ENCODE measurements at places on chromosomes 7 and 10.
A peak's percentile ranks its signal among the peaks of the same experiment; 100 is the strongest.

DNA sequence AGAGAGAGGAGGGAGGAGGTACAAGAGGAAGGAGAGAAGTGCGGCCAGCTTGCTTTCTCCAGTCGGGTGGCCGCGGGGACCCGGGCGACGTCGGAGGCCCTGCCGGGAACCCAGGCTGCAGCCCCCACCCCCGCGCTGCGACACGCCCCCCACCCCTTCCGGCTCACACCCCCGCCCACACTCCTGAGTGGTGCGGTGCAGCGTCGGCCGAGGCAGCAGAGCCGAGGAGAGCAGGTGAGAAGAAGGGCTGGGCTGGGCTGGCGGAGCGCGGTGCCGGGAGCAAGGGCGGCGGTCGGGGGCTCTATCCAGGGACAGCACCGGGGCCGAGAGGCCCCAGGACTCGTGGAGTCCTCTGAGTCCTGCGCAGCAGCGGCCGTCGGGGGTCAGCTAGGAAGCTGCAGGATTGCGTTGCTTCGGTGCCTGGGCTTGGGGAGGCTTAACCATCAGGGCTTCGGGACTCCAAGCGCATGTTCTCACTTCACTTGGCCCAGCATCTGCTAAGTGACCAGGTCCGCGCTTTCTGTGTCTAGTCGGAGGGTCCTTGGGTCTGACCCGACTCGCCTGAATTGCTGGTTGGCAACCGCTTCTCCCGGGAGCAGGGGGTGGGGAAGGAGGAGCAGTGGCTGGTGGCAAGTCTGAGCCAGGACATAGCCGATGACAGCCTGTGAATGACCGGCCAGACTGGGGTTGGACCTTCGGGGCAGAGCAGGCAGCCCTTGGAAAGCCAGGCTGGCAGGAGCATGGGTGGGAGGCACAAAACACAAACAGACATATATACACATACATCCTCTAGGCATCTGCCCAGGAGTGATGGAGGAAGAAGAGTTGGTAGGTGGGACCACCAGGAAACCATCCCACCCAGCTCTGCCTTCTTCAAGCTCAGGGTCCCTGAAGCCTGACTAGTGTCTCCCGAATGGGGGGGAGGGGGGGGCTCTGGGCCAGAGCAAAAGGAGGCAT lies 683 bp downstream of the CHAT start:
- DNase-seq, result no peak

DNA sequence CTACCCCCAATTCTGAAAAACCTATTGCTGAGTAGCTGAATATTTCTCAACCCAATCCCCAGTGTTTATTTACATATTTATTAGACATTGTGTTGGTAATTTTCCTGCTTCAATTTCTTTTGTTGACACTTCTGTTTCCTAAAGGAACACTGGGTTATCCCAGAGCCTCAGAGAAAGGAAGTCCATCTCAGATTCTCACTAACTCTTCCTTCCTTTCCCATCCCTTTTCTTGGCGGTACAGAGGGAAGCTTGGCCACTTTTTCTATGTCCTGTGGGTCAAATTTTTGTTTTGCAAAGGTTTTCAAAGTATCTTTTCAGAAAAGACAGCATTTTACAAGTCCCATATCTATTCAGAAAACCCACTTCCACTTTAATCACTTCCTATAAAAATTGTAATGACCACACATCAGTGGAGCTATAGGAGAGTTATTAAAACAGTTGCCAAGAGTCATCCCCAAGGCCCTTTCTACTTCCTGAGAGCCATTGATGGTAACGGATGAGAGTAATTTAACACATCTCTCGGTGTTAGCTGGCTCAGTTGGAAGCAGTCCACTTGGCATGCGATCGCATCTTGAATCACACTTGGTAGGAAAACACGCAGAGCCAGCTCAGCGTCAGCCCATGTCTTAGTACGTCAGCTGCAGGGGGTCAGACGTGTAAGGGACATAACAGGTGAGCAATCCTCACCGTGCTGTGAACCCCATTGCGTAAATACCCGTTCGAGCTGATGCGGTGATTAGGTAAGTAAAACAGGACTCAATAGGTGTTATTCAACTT lies 231.1 kb upstream of the ADARB2 start:
- no peak for DNase-seq

DNA sequence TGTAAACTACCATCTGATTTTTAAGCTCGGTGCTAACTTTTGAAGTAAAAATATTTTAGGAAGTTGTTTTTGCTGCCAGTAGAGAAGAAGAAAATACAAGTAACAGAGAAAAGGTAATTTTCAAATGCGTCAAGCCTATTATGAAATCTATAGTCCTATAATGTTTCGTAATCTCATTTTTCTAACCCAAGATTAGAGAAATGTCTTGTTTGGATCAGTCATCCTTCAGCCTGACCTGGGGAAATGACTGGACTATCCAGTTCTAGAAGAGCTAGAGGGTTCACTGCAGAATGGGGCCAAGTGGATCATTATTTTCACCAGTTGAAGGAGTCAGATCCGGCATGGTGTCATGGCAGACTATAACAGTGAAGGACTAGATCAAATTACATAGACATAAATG lies 62.7 kb upstream of the FGL2 start:
- DNase-seq, result no peak

- no peak for DNase-seq
These were observed 278.3 kb downstream of the MAD1L1 start for GRCh38 chr7:1954366-1955004.

- peak; percentile 72 for DNase-seq
These were observed 5.0 kb upstream of the ANKRD61 start for GRCh38 chr7:6026011-6026819.

DNA sequence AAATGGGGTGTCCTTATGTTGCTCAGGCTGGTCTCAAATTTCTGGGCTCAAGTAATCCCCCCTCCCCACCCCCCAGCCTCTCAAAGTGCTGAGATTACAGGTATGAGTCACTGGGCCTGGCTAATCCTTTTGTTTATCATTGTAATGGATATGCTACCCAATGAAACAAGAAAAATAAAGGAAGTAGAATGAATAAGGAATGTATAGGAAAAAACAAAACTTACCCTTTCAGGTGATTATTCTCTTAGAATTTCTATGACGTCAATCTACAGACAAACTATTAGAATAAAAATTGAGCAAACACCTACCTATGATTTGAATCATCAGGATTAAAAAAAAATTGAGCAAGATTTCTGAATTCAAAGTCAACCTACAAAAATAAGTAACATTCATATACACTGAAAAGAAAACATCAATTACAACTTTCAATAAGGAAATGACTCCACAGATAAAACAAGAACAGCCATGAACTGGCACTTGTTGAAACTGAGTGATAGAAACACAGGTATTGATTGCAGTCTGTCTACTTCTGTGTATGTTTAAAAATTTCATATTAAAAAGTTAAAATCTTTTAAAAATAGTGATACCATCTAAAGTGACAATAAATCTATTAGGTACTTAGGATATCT lies 12.2 kb downstream of the ADAM12 start:
- DNase-seq, result no peak

- DNase-seq, result no peak
These were observed 37.6 kb downstream of the RPS24 start for GRCh38 chr10:78071140-78071856.

GRCh38 chr7:55555160-55555559 lies 17.1 kb downstream of the VOPP1 start:
- DNase-seq, result no peak

- DNase-seq, result no peak
These were observed at the start of gene OR6B1 for GRCh38 chr7:144000020-144000419. Gene OR6B1 (plus strand): TSS chr7:144000320. CDS start chr7:144003997, 3,677 bp downstream.

DNA sequence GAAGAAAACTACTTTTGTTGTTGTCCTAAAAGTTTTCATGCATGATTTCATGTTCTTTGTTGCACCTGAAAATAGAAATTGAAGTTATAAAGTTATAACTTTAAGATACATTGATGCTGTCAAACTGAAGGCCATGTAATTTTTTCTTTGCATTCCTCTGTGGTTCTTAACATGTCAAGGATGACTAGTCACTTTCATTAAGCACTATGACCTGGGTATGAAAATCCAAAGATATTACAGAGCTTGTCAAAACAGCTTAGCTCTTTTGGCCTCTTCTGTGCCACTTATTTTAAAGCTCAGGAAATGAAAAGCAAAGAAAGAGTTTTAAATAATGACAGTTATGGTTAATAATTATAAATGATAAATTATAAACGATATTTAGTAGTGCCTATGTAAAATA lies 241.6 kb upstream of the CACNA2D1 start:
- DNase-seq, result no peak

DNA sequence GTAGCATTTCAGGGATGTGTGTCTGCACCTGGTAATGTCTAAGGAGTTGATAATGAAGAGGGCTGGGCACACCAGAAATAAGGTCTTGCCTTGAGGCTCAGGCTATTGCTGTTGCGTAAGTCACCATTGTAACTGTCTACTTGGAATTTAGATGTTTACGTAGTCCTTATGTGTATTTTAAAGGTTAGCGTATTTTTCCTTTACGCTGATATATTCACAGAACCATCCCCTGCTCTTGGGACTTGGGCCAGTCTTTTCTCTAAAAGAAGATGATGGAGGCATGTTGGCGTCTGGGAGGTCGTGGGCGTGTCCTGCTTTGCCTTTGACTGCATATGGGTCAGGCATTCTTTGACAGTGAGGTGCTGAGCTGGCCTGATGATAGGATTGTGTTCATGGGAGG lies 14.7 kb downstream of the WDR37 start:
- DNase-seq, result no peak

DNA sequence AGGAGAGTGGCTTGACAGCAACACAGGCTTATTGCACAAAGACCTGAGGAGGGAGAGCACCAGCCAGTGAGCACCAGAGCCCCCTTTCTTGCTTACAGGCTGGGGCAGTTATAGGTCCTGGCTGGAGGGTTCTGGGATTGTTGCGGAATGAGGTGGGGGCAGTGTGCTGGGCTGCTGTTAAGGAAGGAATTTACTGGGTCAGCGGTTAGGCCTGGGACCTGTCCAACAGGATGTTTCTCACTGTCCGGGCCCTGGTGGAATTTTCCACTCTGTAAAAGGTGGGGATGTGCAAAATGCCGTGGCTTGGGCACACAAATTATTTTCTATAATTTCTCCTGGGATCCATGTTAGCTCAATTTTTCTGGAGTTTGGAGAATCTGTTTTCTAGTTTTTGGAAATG lies 757.3 kb downstream of the TYW1 start:
- DNase-seq, result no peak

- no peak for DNase-seq
These were observed 128.7 kb upstream of the HABP2 start for GRCh38 chr10:113423981-113424721.

DNA sequence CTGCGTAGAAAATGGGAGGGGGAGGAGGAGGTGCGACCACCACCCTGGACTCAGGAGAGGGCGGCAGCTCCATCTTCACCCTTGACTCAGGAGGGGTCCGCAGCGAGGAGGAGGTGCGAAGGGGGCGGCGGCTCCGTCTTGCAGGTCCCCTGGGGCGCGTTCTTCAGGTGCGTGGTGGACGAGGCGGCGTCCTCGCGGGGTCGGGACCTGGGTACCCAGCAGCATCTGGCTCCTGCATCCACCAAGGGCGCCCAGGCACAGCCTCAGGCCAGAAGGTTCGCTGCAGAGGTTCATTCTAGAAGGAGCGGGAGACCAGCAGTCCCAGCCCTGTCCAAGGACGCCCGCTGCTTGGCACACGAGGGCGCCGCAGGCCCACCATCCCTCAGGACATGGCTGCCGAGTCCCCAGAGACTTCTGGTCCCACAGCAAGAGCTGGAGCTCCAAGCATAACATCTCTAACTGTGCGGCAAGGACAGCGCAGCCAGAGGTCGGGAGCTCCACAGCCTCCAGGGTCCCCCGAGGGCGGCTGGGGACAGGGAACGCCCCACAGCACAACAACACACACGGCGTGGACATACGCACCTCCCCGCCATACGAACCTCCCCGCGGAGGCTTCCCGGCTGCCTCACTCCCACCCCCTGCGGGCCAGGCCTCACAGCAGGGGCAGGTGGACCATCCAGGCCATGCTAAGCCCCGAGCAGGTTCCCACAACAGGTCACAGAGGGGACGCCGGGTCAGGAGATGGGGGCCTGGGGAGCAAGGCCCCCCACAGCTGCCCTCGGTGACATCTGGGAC lies 16.8 kb upstream of the DPYSL4 start:
- DNase-seq, result no peak

- DNase-seq, result no peak
These were observed 175.8 kb downstream of the TNS3 start for GRCh38 chr7:47405921-47406800.

DNA sequence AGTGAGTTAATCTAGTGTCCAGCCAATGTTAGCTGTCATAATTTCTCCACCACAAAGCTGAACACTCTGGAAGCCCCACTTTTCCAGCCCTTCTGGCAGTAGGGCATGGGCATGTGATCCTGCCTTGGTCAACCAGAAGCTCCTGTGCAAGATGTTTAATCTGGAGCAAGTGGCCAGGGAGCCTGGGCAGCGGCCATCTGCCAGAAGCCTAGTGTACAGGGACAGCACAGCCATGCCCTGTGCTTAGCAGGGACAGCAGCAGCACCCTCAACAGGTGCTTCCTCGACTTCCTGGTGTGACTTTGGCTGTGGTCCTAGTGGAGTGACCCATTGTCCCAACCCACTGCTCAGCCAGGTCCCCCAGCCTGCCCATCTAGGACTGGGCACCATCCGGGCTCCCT lies 10.3 kb downstream of the RBP3 start:
- no peak for DNase-seq

- no peak for DNase-seq
These were observed at the start of gene LIPN for GRCh38 chr10:88759366-88760101. Gene LIPN (plus strand): TSS chr10:88760020. CDS start chr10:88761406, 1,386 bp downstream.

GRCh38 chr7:140771826-140772225 lies 75.3 kb downstream of the NDUFB2 start:
- no peak for DNase-seq

- peak; percentile 25 for DNase-seq
These were observed 181.4 kb downstream of the ARID5B start for GRCh38 chr10:62082729-62083411.

DNA sequence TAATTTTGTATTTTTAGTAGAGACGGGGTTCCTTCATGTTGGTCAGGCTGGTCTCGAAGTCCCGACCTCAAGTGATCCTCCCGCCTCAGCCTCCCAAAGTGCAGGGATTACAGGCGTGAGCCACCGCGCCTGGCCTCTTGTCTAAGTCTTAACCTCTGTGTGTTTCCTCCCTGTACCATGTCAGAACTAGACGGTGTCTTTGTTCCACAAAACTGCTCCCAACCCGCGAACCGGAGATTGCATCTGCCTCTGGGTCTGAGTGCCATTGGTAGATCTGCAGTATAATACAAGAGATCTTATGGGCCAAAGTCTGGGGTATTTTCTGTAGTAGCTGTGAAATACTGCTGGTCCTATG lies 1.3 kb upstream of the EEF1AKMT2 start:
- no peak for DNase-seq

- no peak for DNase-seq
These were observed 435.8 kb upstream of the MGMT start for GRCh38 chr10:129030996-129031843.

GRCh38 chr7:131045526-131045925 lies 282.1 kb upstream of the MKLN1 start:
- no peak for DNase-seq

- no peak for DNase-seq
These were observed 803.0 kb downstream of the GRM8 start for GRCh38 chr7:126449611-126450268.
